T47D (cell line): ENCODE measurements at places on chromosomes 6 and 20.
A peak's percentile ranks its signal among the peaks of the same experiment; 100 is the strongest.

GRCh38 chr20:34337982-34338726 lies 24.9 kb upstream of the ITCH start:
- no peak for DNase-seq

- no peak for DNase-seq
Observed at GRCh38 chr6:36807750-36808149, 31.5 kb downstream of the CPNE5 start.

DNA sequence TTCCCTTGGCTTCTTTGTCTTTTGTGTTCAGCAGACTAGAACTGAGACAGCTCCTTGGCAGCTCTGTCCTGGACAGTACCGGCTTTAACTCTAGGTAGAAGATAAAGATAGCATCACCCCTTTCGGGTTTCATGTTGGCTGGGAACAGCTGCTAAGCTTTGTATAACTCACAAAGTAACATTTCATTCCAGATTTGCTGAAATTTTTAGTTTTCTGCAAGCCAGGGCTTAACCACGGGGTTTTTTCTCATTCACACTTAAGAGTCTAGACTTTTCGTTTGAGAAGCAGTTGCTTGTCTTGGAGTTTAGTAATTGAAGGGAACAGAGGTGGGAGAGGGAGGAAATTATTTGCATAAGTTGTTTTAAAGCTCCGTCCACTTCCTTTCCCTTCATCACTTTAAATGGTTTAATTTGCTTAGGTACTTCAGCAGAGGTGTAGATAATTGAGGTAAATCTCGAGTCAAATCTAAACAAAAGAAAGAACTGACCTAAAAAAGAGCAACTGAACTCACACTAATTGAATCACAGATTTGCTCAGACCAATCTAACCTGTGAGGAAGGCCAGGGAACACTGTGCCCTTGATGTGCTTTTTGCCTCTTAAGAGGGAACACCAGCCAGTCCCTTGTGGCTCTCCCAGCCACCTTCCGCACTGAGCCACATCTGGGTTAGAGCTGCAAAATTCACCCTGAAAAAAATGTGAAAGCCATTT lies 48.3 kb downstream of the RREB1 start:
- no peak for DNase-seq

DNA sequence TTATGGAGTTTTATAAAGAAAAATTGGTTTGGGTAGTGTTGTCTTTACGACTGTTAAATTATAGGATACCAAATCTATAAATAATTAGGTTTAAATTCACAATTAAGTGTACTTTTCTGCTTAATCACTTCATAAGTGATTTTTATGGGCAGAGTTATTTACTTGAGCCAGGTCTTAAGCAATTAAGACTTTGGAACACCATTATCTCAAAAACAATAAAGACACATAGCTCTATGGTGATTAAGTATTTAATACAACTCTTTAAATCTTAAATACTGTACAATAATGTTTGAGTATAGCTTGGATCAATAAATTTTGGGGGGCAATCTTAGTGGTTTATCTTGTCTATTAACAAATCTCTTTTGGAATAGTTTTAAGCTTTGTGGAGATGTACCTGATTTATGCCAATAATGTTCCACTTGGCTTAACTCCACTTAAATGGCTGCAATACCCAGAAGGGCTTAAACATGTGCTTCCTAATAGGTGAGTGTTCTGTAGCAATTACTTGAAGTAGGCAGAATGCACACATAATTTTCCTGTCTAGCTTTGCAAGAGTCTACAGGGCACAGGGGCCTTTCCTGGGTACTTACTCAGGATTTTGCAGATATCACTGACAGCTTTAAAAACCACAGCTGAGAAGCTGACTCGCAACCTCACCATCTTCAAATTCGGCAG lies 7.5 kb downstream of the FERMT1 start:
- no peak for DNase-seq

GRCh38 chr6:157233686-157234085 lies 89.6 kb downstream of the TMEM242 start:
- DNase-seq: no peak

- DNase-seq: no peak
Observed at GRCh38 chr6:167648501-167649278, 178.0 kb upstream of the AFDN start.

GRCh38 chr6:133568970-133569889 lies 319.7 kb upstream of the TCF21 start:
- peak; percentile 21 for DNase-seq

- no peak for DNase-seq
Observed at GRCh38 chr6:27662769-27663168, 189.9 kb upstream of the ZNF184 start.

- no peak for DNase-seq
Observed at GRCh38 chr6:71400852-71401251, 112.2 kb downstream of the OGFRL1 start.

- no peak for DNase-seq
Observed at GRCh38 chr20:25486377-25486776, 78.9 kb downstream of the GINS1 start.

- DNase-seq: no peak
Observed at GRCh38 chr6:154689493-154690255, 43.5 kb upstream of the SCAF8 start.

- no peak for DNase-seq
Observed at GRCh38 chr20:24977797-24978196, 14.8 kb downstream of the APMAP start.

GRCh38 chr20:63734946-63735858 lies 1.3 kb upstream of the LIME1 start:
- no peak for DNase-seq

DNA sequence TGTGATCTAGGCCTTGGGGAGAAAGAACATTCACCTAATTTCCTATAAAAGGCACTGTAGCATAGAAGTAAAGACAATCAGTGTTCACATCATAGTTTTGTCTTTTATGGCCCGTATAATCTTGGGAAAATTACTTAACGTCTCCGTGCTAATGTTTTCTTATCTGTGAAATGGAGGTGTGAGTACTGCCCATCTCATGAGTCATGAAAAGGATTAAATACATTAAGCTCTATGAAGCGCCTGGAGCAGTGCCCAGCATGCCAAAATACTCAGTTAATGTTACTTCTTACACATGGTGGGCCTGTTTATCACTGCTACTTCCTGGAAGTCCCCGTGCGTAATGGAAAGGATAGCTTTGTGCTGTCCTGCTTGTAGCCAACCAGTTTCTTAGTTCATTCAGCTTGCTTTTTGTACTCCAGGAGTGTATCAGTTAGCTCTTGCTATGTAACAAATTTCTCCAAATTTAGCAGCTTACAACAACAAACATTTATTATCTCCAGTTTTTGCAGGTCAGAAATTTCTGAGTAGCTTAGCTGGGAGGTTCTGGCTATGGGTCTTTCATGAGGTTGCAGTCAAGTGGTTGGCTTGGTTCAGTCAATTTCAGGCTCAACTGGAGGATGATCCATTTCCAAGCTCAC lies 103.6 kb upstream of the BMP2 start:
- no peak for DNase-seq

GRCh38 chr6:46896871-46897270 lies 24.9 kb downstream of the ADGRF5 start:
- no peak for DNase-seq

GRCh38 chr6:126388104-126388598 lies 48.2 kb downstream of the CENPW start:
- DNase-seq: no peak

GRCh38 chr20:50712771-50713656 lies 18.4 kb upstream of the PARD6B start:
- DNase-seq: no peak

DNA sequence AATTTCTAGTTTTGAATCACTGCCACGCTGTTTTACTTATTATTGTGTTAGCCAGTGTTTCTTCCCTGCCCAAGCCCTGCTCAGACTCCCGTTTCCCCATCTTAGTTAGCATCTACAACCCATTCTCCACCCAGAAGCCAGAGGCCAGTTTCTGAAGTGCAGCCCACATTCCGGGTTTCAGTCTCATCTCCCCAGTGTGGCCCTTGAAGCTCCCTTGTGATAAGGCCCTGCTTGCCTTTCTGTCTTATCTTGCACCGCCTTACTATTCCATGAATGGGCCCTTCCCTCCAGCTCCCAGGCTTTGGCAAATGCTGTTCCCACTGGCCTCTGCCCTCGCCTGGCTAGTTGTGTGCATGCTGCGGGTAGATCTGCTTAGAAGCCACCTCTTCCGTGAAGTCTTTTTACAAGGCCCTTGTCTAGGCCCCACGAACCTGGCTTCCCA lies 41.1 kb downstream of the TOX2 start:
- DNase-seq: no peak

GRCh38 chr20:17654649-17655285 lies 27.3 kb downstream of the RRBP1 start:
- DNase-seq: no peak

DNA sequence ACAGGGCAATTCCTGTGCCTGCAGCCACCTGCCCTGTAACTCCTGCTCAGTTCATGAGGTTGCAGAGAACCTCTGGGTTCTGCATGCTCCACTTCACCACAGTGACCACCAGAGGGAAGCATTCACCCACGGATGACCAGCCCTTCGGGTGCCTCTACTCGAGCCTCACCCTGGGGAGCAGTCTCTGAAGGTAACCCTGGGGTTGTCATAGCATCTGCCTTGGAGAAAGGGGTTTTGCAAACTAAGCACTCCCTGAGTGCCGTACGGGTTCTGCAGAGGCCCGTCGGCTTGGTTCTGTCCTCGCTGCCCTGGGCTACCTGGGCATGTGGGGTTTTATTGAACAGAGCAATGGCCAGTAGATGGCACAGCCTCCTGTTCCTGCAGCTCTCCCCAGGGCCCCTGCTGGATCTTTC lies 10.2 kb upstream of the CST5 start:
- peak; percentile 79 for DNase-seq

DNA sequence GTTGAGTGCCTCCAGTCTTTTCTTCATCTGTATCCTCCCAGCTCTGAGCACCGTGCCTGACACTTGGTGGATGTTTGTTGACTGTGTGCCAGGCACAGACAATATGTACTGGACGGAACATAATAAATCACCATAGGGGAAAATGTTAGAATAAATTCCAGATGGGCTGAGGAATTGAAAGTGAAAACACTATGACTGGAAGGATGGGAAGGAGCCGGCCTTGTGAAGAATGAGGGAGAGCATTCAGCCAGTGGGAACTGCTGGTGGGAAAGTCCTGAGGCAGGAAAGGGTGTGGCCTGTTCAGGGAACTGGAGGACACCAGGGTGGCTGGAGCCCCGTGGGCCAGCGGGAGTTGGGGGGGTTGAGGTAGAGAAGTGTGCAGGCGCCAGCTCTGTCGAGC lies 75.4 kb downstream of the MTHFD1L start:
- DNase-seq: no peak

- DNase-seq: no peak
Observed at GRCh38 chr6:88825856-88826255, 137.6 kb downstream of the RNGTT start.

DNA sequence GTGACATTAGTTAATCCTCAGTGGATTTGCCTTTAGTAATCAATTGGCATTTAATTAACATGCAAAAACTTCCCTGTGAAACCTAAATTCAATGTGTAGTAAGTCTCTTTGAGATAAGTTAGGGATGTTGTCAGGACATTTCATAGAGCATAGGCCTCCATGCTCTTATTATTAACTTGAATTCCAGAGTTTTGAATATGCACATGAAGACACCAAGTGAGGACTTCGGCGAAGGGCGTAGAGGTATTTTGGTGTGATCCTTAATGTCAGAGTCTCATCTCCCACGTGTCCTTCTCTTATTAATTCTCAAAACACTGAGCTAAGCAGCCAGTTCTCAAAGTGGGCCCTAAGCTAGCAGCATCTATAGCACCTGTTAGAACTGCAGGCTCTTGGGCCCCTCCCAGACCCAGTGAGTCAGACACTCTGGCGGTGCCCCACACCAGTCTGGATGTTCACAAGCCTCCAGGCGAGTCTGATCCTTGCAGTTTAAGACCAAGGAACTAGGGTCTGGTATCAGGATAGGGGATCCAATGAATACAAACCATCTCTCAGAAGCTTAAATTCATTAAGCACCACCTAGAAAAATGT lies 292.1 kb downstream of the QKI start:
- DNase-seq: no peak
